T-helper 17 cell (primary cell): ENCODE measurements at places on chromosomes 6 and 20.
A peak's percentile ranks its signal among the peaks of the same experiment; 100 is the strongest.

- no peak for DNase-seq
Measured at GRCh38 chr6:157213907-157214565, 109.3 kb downstream of the TMEM242 start.

DNA sequence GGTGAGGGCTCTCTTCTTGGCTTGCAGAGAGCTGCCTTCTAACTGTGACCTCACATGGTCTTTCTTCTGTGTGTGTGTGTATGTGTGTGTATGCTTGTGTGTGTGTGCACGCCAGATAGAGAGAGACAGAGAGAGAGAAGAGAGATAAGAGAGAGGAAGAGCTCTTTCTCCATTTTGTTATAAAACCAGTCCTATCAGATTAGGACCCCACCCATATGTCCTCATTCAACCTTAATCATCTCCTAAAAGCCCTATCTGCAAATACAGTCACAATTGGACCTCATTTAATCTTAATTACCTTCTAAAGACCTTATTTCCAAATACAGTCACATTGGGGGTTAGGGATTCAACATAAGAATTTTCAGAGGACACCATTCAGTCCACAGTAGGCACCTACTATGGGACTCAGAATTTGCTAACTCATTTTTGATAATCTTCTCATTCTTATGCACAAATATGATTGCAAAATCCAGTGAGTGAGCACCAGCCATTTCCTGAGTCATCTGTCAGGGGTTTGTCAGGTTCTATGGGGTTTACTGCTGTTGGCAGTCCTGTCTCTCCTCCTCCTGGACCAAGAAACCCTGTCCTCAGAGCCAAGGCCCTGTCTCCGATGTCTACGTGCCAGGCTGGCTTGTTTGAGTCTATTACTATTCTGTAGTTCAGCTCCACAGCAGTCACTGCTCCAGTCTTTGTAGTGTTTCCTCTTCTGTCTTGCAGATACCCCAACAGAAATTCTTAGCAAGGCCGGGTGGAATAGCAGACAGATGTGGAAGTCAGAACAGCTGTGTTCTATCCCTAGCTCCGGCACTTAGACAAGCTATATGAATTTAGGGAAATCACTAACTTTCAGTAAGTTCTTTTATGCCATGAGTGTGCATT, 59.0 kb upstream of the FAM184A start:
- DNase-seq, result no peak

DNA sequence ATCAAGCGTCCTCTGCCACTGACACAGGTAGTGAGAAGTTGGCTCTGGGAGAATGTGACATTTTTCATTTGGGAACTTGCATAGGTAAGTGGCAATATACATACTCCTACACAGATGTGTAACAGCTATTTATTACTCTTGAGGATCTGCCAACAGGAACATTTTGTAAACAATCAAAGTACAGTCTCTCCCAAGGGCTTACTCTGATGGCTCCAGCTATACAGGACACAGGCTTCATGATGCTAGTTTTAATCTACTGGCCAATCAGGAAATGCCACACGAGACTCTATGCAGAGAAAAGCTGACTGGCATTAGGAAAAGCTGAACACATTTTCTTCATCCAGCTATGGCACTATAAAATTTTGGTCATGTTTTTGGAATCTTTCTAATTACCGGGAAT, 57.8 kb downstream of the POPDC3 start:
- no peak for DNase-seq

- no peak for DNase-seq
Measured at GRCh38 chr6:89987140-89987539, 92.9 kb downstream of the GJA10 start.

DNA sequence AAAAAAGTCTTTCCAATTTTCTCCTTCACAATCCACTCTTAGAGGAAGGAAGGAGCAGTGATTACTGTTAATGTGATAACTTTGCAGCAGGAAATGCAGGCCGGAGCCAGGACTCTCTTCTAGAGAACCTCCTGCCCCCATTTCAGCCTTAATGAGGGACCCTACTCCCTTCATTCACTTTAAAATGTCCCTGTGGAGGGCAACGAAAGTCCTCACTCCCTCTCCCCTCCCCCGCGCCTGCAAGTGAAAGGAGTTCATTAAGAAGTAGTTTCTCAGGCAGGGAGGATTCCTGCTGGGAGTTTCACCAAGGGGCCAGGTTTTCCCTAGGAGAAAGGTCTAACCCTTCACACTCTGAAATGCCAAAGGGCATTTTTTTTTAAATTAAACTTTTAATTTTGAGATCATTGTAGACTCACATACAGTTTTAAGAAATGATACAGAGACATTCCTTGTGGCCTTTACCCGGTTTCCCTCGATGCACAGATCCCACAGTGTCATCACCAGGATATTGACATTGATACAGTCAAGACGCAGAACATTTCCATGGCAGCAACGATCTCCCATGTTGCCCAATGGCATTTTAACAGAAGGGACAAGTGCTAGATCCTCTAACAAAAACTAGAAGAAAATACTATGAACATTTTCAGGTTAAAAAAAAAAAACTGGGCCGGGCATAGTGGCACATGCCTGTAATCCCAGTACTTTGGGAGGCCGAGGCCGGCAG, 6.8 kb upstream of the COMMD7 start:
- DNase-seq, result no peak

DNA sequence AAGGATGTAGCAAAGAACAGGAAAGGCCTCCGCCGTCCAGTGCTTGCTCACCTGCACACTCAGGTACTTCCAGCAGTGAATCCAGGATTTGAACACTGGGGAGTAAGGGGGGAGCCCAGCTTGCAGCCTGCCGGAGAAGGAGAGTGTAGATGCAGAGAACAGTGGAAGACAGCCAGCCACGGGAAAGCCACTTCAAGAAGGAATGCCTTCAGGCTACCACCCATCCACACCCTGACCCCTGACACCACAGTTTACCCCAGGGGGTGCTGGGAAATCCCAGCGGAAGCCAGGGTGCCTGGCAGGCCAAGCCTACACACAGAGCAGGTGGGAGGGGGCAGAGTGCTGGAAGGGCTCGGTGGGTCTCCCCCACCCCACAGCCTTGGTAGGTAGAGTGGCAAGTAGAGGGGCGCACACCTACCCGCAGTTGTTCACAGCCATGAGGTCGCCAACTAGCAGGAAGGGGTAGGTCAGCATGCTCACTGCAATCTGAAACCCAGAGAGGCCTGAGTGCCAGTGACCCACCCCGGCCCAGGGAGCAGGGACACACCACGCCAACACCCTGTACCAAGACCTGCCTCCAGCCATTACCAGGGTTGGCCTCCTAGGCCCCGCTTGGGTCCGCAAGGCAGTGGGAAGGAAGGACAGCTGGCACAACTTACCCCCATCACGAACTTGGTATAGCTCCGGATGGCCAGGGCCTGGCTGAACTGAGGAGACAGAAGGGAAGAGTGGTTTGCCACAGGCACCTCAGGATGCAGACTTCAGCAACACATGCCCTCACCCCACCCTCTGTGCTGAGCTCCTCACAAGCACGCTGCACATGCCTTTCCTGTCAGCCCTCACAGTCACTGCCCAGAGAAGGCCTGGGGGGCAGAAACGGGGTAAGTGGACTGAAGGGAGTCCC, 15.7 kb downstream of the PI16 start:
- DNase-seq, result no peak

DNA sequence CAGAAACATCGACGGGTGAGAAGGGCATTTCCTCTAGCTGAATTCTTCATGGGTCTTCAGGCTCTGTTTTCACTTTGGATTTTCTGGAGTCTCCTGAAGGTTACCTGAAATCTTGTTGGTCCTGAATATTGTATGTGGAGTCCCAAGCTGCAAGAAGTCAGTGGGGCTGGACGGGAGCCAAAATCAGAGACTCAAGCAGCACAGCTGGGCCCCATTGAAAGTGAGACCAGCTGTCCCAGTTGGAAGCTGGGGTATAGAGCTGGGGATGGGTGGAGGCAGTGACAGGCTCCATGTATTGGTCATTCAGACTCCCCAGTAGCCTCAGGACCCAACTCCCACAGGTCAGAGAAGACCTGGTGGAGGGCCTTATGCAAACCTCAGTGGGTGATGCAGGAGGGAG, 111.3 kb upstream of the MLN start:
- no peak for DNase-seq

DNA sequence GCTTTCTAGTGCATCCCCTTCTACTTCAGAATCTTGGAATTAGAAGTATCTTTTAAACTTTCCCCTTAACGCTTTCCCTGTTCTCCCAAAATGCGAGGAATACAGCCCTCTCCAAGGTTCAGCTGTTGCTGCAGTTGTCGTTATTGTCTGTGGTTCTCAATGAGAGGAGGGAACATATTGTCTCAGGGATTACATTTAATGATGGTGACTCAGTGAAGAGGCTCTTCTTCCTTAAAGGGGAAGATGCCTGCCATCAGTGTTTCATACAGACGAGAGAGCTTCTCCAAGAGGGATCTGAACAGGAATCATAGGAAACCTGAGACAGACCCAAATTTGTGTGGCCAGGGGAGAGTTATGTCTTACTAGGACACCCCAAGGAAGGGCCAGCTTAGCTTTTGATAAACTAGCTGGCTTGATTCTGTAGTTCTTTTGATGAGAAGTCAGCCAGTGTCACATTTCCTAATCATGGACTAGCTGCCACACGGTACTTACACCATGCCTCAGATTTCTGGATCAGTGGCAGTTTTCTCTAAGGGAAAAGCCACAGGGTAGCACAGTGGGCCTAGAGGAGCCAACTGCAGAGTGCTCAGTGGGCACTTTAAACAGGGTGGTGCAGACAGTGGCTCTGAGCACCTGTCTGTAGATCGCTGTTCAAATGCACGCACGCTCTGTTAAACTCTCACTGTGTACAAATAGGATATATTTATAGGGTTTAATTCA, 59.7 kb upstream of the TMEM181 start:
- DNase-seq, result no peak

- DNase-seq, result no peak
Measured at GRCh38 chr6:19067165-19067564, 680.0 kb downstream of the RNF144B start.

- no peak for DNase-seq
Measured at GRCh38 chr6:35360349-35361138, 18.2 kb downstream of the PPARD start.

DNA sequence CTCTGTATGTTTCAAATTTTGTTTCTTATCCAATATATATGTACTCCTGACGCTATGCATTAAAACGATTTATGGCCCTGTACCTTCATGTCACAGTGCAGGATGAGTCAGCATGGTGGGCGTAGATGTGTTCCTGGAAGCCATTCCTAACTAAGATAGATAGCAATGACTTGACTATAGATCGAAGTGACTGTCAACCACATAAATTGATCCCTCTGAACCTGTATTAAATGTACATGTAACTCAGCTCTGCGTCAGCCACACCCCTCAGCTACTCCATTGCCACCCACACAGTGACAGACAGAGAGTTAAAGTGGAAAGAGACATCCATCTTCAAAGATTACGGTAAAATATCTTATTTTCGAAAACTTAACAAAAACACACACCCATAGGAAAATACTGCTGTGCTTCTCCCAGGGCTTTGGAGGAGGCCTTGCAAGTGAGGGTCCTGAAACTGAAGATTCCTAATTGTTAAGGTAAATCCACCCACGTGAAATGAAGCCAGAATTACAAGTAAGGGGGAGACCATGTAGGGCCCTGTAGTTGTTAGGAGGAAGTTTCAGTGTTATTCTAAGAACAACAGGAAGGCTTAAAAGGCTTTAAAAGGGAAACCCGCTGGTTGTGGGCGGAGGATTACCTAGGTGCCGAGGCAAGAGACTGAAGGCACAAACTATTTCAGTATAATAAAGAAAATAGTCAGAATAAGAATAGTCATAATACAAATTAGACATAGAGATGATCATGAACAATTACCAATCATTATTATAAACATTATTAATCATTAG, 10.3 kb upstream of the RAD21L1 start:
- no peak for DNase-seq

- no peak for DNase-seq
Measured at GRCh38 chr20:44211177-44212039, 837 bp upstream of the OSER1 start.

- DNase-seq, result no peak
Measured at GRCh38 chr6:118353564-118353963, 194.5 kb upstream of the PLN start.

DNA sequence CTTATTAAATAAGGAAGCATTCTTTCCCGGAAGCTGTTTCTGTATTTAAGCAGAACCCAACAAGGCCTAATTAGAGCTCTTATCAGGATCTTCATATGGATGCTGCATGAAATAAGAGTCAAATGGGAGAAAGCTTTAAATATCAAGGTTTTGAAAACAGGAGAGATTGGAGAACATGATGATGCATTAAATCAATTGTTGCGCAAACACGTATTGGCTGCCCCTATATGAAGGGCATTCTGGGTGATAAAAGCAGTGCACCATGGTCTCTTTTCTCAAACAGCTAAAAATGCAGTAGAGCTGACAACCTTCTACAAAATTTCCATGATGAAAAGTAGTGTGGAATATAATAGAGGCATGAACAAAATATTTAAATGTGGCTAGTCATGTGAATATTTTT, 98.9 kb downstream of the TBXT start:
- no peak for DNase-seq

DNA sequence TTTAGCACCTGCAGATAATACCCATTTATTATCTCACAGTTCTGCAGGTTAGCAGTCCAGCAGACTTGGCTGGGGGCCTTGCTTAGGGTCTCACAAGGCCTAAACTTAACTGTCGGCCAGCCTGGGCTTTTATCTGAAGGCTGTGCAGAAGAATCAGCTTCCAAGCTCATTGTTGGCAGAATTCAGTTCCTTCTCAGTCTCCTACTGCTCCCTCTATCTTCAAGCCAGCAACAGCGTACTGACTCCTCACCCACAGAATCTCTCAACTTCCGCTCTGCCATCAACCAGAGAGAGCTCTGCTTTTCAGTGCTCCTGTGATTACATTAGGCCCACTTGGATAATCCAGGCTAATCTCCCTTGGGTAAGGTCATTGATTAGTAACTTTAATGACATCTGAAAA, 30.2 kb upstream of the NHSL1 start:
- DNase-seq, result no peak

- no peak for DNase-seq
Measured at GRCh38 chr6:137122612-137123011, 50.8 kb downstream of the IL22RA2 start.

- DNase-seq, result no peak
Measured at GRCh38 chr6:168373389-168373788, 53.8 kb upstream of the DACT2 start.

DNA sequence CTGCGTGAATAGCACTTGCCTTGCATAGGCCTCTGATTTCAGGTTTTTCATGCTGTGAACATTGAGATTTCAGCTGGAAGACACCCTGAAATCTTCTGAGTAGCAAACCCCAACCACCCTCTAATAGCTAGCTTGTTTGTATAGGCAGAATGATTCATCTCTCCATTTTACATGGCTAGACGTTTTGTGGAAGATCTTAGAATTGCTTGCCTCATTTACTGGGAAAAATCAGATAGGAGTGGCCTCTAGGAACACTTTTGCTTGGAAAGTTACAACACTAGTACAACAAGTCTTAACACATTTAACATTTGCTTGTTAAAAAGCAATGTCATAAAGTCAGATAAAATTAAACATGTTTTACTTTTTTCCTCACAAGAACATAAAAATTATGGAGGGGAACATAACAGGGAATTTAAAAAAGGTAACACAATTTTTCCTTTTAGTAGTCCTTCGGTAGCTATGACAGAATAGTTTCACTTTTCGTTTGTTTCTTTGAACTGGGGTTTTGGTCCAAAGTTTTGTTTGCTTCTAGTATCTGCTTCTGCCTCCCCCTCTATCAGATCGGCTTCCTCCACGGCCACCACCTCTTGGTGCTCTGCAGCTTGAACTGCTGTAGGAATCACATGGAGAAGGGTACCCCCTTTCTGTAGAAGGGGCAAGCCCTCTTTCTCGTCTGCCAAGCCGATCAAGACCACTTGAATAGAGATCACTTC, 102.2 kb upstream of the PTCHD4 start:
- no peak for DNase-seq

GRCh38 chr6:31356216-31356945, 598 bp downstream of the HLA-B start:
- DNase-seq, result peak; percentile 29
